Hematopoietic multipotent progenitor cell treated with erythropoietin and hydrocortisone succinate and interleukin-3 and kit ligand, for 8 days (in vitro differentiated cells): ENCODE measurements at places on chromosomes 6 and 20.

- DNase-seq = no peak
These were observed 260.3 kb upstream of the SPTLC3 start for GRCh38 chr20:12748359-12748994.

DNA sequence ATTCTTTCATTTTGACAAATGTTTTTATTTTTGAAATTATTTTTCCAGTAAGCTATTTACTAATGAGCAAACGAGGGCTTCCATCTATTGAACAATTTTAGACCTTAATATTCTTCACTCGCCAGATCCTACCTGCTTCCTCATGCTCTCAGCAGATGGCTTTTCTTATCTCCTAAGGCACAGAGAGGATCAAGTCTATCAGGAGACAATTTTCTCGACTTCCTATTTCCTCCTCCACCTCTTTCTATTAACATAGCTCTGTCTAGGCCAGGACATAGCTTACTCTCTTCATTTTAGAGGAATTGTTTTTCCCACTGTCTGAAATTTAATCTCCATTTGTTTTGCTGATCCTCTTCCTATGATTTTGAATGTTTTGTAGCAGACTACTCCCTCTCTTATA lies 87.0 kb upstream of the MAN1A1 start:
- no peak for DNase-seq

- DNase-seq = no peak
These were observed 21.2 kb downstream of the FRMD1 start for GRCh38 chr6:168057836-168058235.

DNA sequence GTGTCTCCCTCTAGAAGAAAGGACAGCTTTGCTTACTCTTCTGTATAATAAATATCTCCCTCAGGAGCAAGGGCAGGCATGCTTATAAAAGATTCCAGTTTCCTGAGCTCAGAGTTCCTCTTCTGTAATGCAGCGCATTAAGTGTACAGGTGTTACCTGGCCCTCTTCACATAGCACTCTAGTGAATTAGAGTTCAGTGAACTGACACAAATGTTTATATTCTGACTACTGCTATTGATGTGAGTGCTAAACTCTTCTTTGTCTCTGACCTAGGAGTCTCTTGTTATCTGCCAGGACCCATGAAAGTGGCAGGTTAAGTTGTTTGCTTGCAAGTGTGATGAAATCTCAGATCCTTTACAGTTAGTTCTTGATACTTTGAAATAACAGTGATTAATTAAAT lies 33.5 kb downstream of the CYB5R4 start:
- DNase-seq = no peak

GRCh38 chr6:13803581-13803980 lies 10.8 kb downstream of the MCUR1 start:
- DNase-seq = no peak

DNA sequence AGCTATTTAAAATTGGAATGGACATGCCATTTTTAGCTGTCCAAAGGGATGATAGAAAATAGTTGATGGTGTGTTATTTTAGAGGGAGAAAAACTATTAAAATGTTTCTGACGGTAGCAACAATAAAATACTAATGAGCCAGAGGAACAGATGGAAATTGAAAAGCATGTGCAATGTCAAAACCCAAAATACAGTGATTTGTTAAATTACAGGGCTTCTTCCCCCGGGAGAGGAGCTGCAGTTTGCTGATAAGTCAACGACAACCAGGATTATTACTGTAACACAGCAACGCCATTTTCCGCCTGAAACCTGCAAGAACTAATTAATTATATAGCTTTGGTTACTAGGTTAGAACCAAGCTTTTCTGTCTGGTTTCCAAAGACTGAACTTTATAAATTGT lies 179.6 kb upstream of the SPTLC3 start:
- no peak for DNase-seq

DNA sequence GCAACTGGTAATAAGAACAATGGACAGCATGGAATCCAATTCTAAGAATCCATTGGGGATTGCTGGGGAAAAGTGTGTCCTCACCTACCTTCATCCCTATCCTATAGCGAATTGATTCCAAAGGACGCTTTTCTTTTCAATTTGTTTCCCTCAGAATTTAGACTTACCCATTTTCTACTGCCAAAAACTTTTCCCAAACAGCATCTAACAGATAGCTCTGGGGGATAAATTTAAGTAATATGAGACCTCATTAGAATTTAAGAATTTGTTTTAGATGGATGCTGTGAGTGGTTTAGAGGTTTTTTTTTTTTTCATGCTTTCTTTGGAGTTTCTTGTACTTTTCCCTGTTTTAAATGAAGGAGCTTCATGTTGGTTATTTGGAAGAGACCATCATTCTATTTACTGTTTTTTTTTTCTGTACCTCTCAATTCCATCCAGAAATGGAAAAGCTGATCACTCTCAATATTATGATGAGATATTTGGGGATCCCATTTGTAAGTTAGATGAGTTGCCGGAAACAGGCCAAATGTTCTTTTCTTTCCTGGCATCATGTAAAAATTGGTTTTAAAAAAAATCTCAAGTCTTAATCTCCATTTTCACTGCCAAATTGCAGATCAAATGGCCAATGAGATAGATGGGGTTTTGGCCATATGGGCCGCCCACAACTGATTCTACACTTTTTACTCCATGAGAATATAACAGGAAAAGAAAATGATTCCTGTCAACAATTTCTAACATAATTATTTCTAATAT lies 105.7 kb downstream of the BCAS1 start:
- DNase-seq = no peak

- no peak for DNase-seq
These were observed 134.8 kb downstream of the JPH2 start for GRCh38 chr20:44052166-44052565.

- no peak for DNase-seq
These were observed 518.3 kb downstream of the KIF16B start for GRCh38 chr20:16054985-16055384.

DNA sequence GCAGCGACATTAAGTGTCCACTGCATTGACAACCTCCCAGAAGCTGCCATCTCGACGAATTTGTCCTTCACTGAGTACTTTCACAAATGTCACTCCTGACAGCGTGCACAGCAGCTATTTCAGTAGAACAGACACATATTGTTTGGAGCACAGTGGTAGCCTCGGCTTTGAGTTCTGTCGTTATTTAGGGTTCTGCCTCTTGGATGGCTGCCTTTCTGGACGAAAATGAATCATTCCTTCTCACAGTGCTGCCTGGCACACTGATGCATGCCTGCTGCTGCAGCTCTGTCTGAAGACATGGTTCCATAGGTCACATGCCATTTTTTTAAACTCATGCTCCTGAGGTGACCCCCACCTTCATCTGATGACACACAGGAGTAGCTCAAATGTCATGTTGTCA lies 477.0 kb downstream of the C6orf118 start:
- no peak for DNase-seq

- DNase-seq = no peak
These were observed 190.4 kb downstream of the SYNDIG1 start for GRCh38 chr20:24659835-24660234.
